ENCODE measurements at places on chromosomes 7 and 10.

GRCh38 chr7:12759151-12759550, 71.7 kb downstream of the ARL4A start:
- no peak for DNase-seq

GRCh38 chr10:79482741-79483140, 29.6 kb upstream of the EIF5AL1 start:
- no peak for DNase-seq

DNA sequence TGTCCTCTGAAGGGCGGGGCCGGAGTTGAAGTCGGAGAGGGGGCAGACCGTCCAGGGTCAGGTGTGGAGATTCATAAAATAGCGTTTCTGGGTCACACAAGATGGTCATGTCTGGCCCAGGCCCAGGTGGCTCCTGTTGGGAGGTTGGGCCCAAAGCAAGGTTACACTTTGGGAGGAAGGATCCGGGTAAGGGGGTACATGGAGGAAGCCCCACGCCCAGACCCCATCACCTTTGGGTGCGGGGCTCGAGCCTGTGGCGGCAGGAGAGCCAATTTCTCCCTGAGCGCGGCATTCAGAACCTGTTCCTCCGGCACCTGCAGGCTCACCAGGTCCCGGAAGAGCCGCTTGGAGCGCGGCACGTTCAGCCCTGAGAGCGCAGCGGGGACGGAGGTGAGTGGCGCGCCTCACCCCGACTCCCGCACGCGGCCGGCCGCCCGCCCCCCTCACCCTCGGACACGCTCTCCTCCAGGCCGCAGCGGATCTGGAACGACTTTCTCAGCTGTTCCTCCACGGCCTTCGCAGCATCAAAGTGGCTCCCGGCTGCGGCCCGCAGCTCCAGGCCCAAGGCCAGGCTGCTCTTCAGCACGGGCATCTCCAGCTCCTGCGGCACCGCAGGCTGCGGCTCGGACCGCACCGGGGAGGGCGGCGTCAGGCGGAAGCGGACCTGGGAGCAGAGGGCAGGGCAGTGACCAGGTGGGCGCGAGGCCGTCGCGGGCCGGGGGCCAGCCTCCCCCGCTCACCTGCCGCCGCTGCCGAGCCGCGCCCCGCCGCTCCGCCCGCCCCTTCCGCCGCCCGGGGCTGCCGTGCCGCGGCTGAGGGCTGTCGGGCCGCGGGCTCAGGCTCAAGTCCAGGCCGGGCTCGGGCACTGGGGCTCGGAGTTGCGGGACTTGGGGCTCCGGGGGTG, 644 bp downstream of the PPP1R35 start:
- no peak for DNase-seq

GRCh38 chr10:34295142-34295548, 520.0 kb downstream of the PARD3 start:
- DNase-seq = no peak

- no peak for DNase-seq
Measured at GRCh38 chr7:66198469-66198868, 6.7 kb upstream of the TPST1 start.

- DNase-seq = no peak
Measured at GRCh38 chr10:79150444-79150754, 81.6 kb downstream of the ZMIZ1 start.

DNA sequence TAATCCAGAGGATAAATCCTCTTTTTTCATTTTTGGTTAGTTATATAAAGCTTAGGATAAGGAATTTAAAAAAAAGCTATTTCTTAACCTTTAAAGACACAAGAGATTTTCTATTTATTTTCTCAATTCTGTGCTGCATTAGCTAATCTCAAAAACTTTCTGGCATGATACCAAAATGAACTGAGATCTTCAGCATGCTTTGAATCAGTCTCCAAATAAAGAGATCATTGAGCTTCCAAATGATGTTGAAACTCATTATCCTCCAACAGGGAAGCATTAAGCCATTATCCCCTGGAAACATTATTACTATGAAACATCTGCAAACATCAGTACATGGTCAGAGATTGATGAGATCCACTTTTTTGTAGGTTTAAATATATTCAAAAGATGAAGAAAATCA, 350.3 kb upstream of the TEX47 start:
- no peak for DNase-seq

- no peak for DNase-seq
Measured at GRCh38 chr10:84166620-84167288, 6.8 kb upstream of the GPR15LG start.

DNA sequence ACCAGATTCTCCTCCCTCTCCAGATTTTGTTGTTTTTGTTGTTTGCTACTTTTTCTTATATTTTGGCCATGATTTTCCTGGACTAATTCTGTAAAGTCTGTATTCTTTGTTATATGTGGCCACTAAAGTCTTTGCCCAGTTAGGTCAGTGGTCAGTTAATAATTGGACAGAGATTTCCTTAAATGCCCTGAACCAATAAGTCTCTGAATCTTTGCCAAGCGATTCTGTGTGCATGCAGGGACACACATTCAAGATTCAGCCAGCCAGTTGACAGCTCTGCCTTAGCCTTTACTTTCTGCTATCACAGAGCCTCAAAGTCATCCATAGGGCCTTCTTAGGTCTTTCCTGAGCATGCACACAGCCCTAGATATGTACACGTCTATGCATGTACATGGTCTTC, 11.0 kb upstream of the COL17A1 start:
- no peak for DNase-seq

DNA sequence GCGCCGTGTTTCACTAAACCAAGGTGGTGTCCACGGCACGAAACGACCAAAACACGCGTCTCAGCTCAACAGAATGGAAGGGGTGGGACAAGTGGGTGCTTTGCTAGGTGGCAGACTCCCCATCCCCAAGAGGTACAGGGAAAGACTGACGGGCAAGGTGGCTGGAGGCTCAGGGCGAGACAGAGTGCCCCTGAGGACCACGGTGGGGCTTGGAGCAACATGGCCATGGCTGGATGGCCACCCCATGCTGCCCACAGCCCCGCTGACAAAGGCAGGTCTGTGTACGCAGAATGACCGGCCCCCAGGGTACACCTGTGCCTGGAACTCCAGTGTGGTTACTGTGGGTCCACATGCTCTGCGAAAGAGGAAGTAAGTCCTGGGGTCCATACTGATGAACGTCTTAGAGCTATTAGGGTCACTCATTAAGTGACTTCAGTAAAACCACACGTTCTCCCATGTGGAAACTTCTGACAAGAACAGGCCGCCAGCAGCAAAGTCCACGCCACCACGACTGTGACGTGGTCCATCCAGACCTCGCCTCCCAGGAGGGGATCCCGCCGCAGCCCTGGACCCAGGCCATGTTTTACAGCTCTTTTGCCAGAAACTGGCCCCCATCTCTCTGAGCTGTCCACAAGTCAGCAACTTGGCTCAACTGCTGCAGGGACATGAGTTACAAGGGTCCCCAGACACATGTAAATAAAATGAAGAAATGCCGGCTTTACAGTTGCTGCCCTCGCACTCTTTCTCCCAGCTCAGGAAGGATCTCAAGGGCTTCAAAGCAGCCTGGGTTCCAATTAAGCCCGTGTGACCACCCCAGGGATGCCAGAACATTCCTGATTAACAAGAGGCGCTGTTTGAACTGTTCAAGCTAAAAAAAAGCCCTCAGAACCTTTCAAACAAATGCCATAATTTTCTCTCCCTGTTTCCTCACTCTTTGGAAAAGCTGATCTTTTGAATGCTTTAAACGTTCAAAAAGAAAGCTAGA, 66.8 kb downstream of the MAD1L1 start:
- no peak for DNase-seq

- no peak for DNase-seq
Measured at GRCh38 chr7:28961972-28962371, 3.8 kb upstream of the TRIL start.

- no peak for DNase-seq
Measured at GRCh38 chr7:11069591-11069990, 95.9 kb downstream of the PHF14 start.

DNA sequence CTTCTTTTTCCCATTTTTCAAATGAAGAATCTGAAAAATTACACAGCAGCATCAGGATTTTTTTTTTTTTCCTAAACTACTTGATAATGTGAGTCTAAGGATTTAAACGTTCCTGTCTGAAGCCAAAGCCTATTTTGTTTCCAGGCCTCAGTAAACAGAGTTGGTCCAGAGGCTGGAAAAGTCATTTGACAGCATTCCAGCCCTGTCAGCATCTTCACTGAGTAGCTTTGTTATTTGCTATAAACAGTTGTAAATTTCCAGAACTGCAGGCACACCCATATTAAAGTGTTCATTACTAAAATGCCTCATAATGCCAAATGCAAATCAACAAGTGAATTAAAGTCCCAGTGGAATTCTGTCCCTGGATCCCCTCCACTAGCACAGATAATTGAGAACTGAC, 35.5 kb upstream of the KMT2E start:
- DNase-seq = no peak

GRCh38 chr7:36075561-36075960, 77.5 kb upstream of the EEPD1 start:
- no peak for DNase-seq

DNA sequence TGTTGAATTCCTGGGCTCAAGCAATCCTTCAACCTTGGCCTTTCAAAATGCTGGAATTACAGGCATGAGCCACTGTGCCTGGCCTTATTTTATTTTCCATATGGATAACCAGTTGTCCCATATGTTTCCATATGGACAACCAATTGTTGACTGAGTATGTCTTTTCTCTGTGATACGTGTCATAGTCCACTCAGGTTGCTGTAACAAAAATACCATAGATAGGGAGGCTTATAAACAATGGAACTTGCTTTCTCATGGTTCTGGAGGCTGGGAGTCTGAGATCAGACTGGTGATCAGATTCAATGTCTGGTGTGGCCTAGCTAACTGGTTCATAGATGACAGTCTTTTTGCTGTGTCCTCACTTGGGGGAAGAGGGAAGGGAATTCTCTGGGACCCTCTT, 19.4 kb downstream of the AHCYL2 start:
- no peak for DNase-seq

- no peak for DNase-seq
Measured at GRCh38 chr10:124030061-124030460, 63.3 kb downstream of the CHST15 start.
